Stimulated activated CD8-positive, alpha-beta memory T cell treated with anti-CD3 and anti-CD28 coated beads, Interleukin-15, amount 100 ng/mL, for 24 hours (primary cell): ENCODE measurements at places on chromosomes 6 and 20.

DNA sequence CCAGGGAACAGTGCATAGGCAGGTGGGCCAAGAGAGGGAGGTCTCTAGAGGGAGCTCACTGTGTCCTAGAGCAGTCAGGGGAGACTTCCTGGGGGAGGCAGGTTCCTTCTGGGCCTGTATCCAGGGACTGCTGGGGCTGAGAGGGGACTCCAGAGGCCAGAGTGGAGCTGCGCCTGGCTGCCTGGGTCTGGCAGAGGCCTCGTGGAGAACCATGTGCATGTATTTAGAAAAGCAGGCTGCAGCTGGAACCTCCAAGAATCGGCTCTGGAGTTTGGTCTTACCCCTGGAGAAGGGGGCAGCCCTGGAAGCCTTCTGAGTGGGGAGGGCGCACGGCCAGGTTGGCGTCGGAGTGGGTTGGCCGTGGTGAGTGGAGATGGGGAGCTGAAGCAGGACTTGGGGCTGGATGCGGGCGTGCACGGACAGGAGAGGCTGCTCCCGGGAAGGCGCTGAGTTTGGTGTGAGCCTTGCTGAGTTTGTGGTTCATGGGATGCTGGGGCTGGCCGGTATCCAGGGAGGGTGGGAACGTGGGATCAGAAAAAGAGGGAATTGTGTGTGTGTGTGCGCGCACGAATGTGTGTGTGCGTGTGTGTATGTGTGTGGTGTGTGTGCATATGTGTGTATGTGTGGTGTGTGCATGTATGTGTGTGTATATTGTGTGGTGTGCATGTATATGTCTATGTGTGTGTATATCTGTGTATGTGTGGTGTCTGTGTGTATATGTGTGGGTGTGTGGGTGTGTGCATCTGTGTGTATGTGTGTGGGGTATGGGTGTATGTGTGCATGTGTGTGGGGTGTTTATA is 10.8 kb downstream of the VSTM2L start:
- DNase-seq = no peak

DNA sequence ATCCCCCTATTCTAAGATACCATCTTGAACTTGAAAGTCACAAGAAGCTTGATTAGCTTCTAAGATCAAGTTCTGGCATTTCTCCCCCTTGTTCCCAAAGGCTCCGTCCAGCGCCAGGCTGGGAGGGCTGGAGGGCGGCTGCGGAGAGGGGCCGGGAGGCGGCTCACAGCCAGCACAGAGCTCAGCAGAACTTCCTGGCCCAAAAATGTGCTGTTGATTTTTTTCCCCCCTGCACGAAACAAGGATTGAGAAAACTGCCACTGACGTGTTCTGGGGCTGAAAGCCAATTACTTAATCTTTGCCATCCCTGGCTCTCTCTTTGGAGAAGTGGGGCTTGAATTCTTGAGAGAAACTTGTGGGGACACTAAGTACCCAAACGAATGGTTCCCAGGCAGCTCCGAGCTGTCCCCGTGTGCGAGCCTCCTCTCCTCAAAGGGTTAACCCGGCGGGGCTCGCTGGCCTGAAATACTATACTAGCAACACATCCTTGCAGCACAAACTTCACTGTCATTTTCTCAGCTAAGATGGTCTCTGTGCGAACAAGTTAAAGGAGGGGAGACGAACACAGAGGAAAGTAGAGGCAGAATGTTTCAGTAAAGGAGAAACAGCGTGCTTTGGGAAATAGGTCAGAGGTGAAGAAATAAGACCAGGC is 452 bp downstream of the TRAF3IP2 start:
- DNase-seq = no peak

GRCh38 chr6:135382182-135382628 is 115.3 kb downstream of the AHI1 start:
- no peak for DNase-seq

GRCh38 chr20:2739042-2739398 is 46.4 kb downstream of the EBF4 start:
- DNase-seq = no peak

- DNase-seq = no peak
Measured at GRCh38 chr6:45732731-45733130, 282.9 kb downstream of the CLIC5 start.

GRCh38 chr6:108721286-108721685 is 126.9 kb upstream of the ARMC2 start:
- DNase-seq = no peak

DNA sequence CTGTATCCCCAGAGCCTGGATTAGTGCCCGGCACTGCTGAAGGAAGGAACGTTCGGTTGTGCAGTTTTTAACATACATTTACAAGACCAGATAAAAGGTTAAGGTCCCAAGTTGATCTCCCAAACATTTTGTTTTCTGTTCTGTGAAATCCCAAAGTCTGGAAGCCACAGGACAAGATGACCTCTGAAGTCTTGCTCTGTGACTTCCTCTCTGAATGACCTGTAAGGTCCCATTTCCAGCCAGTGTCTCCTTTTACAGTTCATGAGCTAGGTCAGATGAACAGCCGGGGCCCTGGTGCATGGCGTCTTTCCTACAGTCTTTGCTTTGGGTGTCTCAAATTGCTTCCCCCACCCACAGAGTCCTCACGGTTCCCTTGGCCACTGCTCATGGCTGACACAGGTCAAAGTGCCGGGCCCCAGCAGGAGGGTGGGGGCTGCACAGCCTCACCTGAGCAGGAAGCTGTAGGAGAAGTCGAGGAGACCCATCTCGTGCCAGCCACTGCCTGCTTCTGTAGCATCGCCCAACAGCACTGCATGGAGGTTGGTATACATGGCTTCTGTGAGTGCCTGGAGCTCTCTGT is 24.0 kb downstream of the PTGIS start:
- DNase-seq = no peak

GRCh38 chr20:3783068-3783489 is 1.8 kb upstream of the SPEF1 start:
- no peak for DNase-seq

DNA sequence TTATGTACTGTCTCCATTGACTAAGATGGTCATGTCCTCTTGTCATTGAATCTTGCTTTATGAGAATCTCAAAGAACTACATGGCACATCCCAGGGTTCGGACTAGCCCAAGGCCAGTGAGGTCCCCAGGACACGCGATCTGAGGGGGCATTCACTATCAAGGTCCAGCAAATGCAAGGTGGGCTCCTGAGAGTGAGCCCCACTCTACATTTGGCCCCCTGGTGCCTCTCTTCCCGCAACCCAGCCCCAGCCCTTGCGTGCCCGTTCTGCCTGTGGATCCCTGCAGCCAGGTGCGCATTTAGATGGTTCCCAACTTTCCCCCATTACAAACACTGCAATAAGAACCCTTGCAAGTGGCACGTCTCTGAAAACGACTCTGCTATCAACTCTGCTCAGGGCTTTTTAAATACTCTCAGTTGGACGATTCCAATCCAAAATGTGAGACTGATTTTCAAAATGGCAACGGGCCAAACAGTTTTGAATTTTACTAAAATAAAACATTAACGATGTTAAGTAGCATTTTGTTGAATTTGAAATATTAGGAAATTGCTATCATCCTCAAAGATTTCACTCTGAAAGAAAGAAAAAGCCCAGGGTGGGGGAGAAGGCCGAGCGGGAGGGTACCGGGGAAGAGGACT is 59.6 kb downstream of the NFATC2 start:
- DNase-seq = no peak

DNA sequence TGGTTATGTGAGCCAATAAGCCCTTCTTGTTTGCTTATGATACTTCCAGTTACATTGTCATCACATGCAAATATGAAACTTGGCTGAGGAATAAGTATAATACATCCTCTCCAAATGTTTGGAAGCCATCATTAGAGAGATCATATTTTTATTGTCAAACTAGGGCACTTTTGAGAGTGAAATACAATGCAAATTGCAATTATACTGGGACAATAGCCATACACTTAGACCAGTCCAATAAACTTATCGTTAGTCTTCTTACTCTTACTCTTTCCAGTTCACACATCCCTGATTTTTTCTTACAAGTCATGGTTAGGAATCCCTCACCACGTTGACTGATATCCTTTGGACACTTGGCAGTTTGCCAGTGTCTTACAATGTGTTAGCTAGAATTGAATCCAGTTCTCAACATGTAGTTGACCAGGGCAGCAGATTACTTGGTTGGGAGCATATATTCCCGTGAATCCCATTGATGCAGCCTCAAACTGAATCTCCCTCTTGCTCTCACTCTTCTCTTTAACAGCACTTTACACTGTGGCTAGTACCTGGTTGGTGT is 519.7 kb upstream of the ID4 start:
- no peak for DNase-seq

- DNase-seq = no peak
Measured at GRCh38 chr6:55260181-55260580, 67.1 kb upstream of the GFRAL start.

DNA sequence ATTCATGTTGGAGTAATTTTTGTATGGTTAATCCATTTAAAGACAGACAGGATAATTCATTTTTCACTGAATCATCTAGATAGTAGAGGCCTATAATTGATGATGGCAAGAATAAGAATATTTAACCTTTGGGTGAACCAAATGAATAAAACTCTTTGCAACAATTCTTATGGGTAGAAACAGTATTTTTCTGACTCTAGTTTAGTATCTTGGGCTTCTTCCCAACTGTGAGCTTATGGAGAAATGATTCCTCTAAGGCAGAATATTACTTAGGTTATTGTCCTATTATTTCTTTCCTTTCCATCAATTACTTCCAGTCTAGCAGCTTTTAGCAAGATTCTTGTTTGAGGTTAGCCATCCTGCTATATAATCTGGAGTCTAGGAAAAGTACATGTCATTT is 734.9 kb upstream of the FLRT3 start:
- DNase-seq = no peak

DNA sequence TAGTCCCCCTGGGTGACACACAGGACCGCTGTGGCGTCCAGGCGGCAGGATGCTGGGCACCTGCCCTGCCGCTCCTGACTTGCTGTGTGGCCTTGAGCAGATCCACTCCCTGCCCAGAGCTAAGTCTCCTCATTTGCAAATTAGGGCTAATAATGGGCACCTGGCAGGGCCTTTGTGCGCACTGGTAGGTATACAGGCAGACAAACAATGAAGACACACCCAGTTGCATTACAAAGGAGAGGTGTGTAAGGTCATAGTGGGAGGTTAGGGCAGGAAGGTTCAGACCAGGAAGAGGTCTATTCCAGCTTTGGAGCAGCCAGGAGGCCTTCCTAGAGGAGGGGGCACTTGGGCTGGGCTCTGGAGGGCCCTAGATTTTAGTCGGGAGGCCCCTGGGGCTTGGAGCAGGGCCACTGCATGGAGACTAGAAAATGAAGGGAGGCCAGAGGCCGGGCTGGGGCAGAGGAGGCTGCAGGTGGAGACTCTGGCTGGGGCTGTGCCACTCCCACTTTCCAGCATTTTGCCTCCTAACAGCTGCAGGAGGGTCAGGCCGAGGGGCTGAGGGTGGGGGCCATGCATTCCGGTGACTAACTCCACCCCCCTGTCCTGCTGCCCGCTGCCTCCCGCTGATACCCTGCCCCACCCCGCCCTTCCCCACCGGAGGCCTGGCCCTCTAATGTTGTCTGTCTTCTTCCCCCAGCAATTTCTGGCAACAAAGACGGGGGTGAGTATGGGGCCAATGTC is 28.5 kb downstream of the MYH7B start:
- DNase-seq = no peak

- DNase-seq = no peak
Measured at GRCh38 chr6:157236040-157236725, 87.1 kb downstream of the TMEM242 start.

DNA sequence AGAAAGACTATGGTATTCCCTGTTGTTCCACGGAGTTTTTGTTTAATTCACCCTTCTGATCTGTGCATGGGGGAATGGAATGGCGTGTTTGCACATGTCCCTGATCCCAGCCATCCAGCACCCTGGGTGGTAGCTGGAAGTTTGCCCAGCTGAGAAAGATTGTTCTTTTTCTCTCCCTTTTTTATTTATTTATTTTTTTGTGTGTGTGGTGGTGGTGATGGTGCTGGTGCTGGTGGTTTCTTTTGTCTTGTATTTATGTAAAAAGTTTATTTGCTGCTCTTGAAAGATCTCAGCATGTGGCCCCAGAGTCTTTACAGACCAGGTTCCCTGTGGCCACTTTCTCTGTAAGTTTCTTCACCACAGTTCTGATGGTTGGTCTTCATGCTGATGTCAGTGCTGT is 372.6 kb downstream of the UTRN start:
- no peak for DNase-seq

DNA sequence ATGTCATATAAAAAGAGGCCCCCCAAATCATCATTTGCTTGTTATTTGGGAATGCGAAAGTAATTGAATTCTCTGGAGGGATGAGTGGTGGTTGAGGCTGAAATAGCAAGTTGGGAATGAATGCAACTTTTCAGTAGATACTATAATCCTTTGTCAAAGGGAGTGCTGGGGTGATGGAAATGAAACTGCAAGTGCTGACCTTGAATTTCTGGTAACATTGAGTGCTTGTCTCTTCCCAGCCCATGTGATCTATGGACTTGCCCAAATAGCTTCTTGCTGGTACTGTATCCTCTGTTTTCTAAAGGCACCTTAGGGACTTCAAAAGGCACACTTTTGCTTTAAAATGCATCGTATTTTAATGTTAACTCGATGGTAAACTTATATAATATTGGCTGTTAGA is 14.8 kb downstream of the PAQR8 start:
- DNase-seq = no peak

DNA sequence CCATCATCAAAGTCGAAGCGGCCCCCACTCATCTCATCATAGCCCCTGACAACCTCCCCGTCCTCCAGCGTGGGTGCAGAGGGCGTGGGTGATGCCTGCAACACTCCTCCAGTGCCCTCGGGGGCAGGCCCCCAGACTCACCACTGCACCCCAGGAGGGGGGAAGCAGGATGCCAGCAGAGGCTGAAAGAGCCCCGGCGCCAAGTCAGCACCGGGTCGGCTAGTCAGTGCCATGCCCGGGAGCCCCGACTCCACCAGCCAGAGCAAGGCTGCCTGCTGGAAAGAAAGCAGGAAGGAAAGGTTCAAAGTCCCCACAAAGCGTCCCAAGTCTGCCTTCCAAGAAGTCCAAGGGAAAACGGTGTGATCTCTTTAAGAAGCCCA is 324 bp downstream of the JPH2 start:
- no peak for DNase-seq

- no peak for DNase-seq
Measured at GRCh38 chr6:25414168-25414567, 135.0 kb downstream of the CARMIL1 start.

- DNase-seq = no peak
Measured at GRCh38 chr6:108983151-108983550, 111.5 kb downstream of the SESN1 start.

- no peak for DNase-seq
Measured at GRCh38 chr20:32338665-32339064, 19.5 kb upstream of the ASXL1 start.

DNA sequence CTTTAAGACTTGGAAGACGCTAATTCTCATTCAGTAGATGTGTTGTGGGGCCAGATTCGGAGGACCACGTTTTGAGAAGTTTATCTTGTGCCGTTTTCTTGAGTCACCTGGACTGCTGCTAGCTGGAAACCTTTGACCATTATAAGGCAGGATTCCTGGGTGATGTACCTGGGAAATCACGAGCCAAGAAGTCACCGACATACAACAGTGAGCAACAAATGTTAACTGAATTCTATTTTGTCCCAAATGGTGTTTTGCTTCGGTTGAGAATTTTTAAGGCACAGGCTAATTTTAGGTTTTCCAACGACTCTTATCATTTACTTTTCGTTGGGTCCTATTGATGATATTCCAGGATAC is 93.4 kb upstream of the BTN3A2 start:
- DNase-seq = no peak
